ENCODE measurements at places on chromosomes 4 and X. TPM values are rescaled to one million over a fixed set of nuclear protein-coding genes. Genes with fewer than 3 reads are reported as not detected.

DNA sequence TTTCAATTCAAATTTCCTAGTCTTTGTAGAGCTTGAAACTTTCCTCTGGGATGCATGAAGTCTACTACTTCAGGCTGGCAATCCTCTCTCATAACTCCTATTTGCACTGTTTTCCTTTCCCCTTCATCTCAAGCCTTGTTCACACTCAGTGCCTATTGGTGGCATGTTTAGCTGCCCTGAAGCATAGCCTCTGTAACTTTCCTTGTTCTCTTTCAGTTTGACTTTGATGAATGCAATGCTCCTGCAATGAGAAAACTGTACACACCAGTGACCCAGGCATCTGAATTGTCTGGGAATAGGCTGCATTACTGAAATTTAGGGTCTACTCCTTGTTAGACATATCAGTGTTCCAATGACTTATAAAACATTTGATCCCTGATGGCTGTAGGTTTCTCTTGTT is 81.7 kb downstream of the ANK2 start:
- no peak overlapping the region for H3K4me3 ChIP-seq
- no peaks in the 10 kb centered on the region for H3K36me3 ChIP-seq
- H3K27me3 ChIP-seq = peaks cover 1% of the 10 kb centered on the region
- H3K27ac ChIP-seq = no peak overlapping the region
- DNase-seq = no peak

GRCh38 chr4:180189666-180190065 is 2053.5 kb upstream of the TENM3 start:
- no peak overlapping the region for H3K27ac ChIP-seq
- DNase-seq = no peak
- H3K36me3 ChIP-seq = no peaks in the 10 kb centered on the region

- H3K27me3 ChIP-seq = no peaks in the 10 kb centered on the region
- H3K4me3 ChIP-seq = no peak overlapping the region
- no peak for DNase-seq
- peaks cover 15% of the 10 kb centered on the region for H3K4me1 ChIP-seq
Measured at GRCh38 chr4:2914256-2915126, 48.7 kb downstream of the NOP14 start.

GRCh38 chr4:86247320-86247719 is 112.5 kb downstream of the MAPK10 start:
- no peak overlapping the region for H3K4me3 ChIP-seq
- no peak for DNase-seq
- H3K36me3 ChIP-seq = no peaks in the 10 kb centered on the region
- H3K27me3 ChIP-seq = no peaks in the 10 kb centered on the region
- H3K27ac ChIP-seq = no peak overlapping the region

GRCh38 chrX:41542536-41542935 is 95.4 kb downstream of the NYX start:
- H3K36me3 ChIP-seq = peaks cover 21% of the 10 kb centered on the region
- H3K4me1 ChIP-seq = peaks cover 7% of the 10 kb centered on the region
- no peaks in the 10 kb centered on the region for H3K27me3 ChIP-seq
- DNase-seq = no peak
- no peak overlapping the region for H3K4me3 ChIP-seq

RAPGEF2 gene
- 27.8 TPM for total RNA-seq

GRCh38 chrX:8010105-8010504 is 82.9 kb upstream of the PNPLA4 start:
- no peaks in the 10 kb centered on the region for H3K36me3 ChIP-seq
- no peaks in the 10 kb centered on the region for H3K27me3 ChIP-seq

DNA sequence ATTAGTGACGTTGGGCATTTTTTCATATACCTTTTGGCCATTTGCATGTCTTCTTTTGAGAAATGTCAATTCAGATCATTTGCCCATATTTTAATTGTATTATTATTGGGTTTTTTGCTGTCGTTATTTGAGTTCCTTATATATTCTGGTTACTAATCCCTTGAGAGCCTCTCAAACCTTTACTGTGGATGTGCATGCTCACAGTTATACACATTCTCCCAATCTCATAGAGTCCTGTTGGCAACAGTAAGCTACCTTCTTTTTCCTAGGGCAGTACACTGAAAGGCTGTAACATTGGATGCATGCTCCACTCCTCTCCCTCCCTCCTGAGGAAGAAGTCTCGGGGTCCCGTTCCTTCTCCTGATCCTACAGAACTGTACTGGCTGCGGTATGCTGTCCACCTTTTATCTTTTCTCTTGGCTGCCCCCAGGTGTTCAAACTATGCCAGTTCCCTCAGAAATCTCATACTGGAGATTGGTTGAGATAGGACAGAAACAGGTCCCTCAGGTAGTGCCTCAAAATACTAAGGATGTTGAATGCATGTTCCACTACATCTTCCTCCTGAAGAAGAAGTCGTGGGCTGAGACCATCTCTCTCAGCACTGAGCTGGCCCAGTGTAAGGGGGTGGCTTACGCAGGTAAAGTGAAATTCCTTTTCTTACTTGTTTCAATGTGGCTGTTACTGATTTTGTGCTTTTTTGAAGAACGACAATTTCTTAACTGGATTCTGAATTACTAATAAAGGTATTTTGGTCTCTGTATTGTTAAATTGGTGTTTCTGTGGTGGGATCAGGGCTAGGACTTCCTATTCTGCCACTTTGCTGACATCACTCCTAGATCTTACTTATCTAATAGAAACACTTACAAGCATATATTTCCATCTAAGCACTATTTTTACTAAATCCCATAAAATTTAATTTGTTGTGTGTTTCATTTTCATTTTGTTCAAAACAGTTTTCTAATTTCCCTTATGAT is 145.4 kb upstream of the HUWE1 start:
- H3K36me3 ChIP-seq = no peaks in the 10 kb centered on the region
- peaks cover 18% of the 10 kb centered on the region for H3K4me1 ChIP-seq
- H3K4me3 ChIP-seq = no peak overlapping the region
- no peaks in the 10 kb centered on the region for H3K27me3 ChIP-seq

GRCh38 chrX:155263854-155264628 is at the start of gene RAB39B:
RAB39B (minus strand) TSS chrX:155264491; CDS start chrX:155264288, 203 bp downstream.
- peak; percentile 77 for DNase-seq
- H3K27me3 ChIP-seq = no peaks in the 10 kb centered on the region
- H3K36me3 ChIP-seq = peaks cover 7% of the 10 kb centered on the region
- H3K4me1 ChIP-seq = peaks cover 25% of the 10 kb centered on the region
- peak within 1 kb of the TSS; percentile 64 for H3K27ac ChIP-seq
- H3K4me3 ChIP-seq = peak within 1 kb of the TSS; percentile 71

SLC4A4 gene
- 2.3 TPM for total RNA-seq

GRCh38 chr4:175562111-175562510 is 250.0 kb downstream of the GPM6A start:
- H3K4me1 ChIP-seq = no peaks in the 10 kb centered on the region
- no peak overlapping the region for H3K27ac ChIP-seq
- H3K4me3 ChIP-seq = no peak overlapping the region
- no peak for DNase-seq
- H3K36me3 ChIP-seq = no peaks in the 10 kb centered on the region

DNA sequence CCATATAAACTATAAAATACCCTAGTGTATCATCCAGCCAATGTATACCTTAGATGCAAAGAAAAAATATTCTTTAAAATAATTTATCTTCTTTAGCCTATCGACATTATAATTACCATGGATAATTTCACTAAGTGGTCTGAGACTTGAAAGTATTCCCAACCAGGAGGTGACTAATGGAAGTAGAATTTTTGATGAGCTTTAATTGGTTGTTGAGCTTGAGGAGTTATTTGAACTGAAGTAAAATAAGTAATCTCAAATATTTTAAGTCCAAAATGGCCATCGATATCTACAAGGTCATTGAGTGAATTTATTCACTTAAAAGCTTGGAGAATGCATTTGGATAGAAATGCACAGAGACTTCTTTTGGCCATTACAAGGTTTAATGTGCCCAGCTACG is 436.2 kb downstream of the TLL1 start:
- no peak overlapping the region for H3K27ac ChIP-seq
- no peaks in the 10 kb centered on the region for H3K27me3 ChIP-seq
- no peak for DNase-seq
- H3K4me1 ChIP-seq = no peaks in the 10 kb centered on the region

- H3K27me3 ChIP-seq = no peaks in the 10 kb centered on the region
- no peak overlapping the region for H3K27ac ChIP-seq
- H3K4me3 ChIP-seq = no peak overlapping the region
- no peaks in the 10 kb centered on the region for H3K36me3 ChIP-seq
Measured at GRCh38 chr4:171979461-171979860, 166.3 kb downstream of the GALNTL6 start.

- H3K27me3 ChIP-seq = peaks cover 13% of the 10 kb centered on the region
- no peak for DNase-seq
- no peaks in the 10 kb centered on the region for H3K36me3 ChIP-seq
- H3K4me3 ChIP-seq = no peak overlapping the region
Measured at GRCh38 chr4:100422894-100423293, 94.9 kb downstream of the EMCN start.

ODAPH gene
- total RNA-seq = 3.5 TPM

GPR50 gene
- total RNA-seq = not detected

- no peak for DNase-seq
- H3K4me3 ChIP-seq = no peak overlapping the region
- H3K27me3 ChIP-seq = no peaks in the 10 kb centered on the region
- no peak overlapping the region for H3K27ac ChIP-seq
Measured at GRCh38 chr4:175469514-175469913, 342.6 kb downstream of the GPM6A start.

All from activated CD4-positive, alpha-beta memory T cell treated with anti-CD3 and anti-CD28 coated beads, Interleukin-2, amount 10 ng/mL, durations not matched to agents 7 days and 5 days (primary cell).